Prostate gland (tissue), 2 donors: ENCODE measurements at places on chromosomes 7 and 10.

- peak; percentile 40 for DNase-seq
These were observed 399.1 kb downstream of the GATA3 start for GRCh38 chr10:8453587-8453986.

GRCh38 chr10:129690248-129691070, 223.4 kb downstream of the MGMT start:
- DNase-seq: no peak

- no peak for DNase-seq
These were observed 5.2 kb downstream of the ADAP1 start for GRCh38 chr7:949021-949934.

DNA sequence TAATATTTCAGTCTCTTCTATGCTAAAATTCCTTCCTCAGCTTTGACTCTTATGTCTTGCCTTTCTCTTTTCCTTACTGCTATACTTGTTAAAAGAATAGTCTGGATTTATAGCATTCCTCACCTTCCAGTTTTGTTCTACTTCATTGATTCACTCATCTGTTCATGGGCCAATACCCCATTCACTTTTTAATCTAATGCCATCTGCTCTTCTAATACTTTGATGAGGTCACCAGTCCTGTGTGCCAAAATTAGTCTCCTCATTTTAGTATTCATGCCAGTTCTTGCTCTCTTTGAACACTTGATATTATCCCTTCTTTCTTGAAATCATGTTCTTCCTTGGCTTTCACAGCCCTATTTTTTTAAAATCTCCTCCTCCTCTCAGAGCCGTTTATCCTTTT, 19.3 kb downstream of the STK17A start:
- no peak for DNase-seq

GRCh38 chr7:56105508-56105907, 768 bp downstream of the CHCHD2 start:
- no peak for DNase-seq

DNA sequence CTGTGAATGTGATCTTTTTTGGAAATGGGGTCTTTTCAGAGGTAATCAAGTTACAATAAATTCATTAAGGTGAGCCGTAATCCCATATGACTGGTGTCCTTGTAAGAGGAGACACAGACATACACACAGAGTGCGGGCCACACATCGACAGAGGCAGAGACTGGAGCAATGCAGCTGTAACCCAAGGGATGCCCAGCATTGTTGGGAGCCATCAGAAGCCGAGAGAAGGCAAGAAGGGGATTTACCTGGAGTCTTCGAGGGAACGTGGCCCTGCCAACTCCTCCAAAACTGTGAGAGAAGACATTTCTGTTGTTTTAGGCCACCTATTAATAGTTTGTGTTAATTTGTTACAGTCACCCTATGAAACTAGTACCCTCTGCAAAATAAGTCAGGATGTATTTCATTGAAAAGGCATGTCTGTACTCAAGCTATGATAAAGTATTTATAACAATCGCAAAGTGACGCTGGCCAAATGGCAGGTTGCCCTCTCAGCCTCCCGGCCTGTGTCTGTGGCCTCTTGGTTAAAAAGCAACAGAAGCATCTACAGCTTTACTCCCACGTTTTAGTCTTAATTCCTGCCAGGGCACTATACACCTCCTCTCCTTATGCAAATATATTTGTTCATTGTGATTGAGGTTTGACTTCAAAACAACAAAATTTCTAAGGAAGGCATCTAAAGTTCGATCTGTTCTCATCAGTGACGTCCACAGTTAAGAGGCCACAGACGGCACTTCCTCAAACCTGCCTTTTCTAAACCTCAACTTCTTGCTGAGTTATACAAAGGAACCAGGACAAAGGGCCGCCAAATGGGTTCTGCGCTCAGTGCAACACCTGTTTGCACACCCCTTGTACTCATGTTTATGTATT, 46.8 kb downstream of the HIPK2 start:
- DNase-seq: peak; percentile 40

GRCh38 chr7:79984210-79984609, 150.4 kb upstream of the GNAI1 start:
- no peak for DNase-seq

DNA sequence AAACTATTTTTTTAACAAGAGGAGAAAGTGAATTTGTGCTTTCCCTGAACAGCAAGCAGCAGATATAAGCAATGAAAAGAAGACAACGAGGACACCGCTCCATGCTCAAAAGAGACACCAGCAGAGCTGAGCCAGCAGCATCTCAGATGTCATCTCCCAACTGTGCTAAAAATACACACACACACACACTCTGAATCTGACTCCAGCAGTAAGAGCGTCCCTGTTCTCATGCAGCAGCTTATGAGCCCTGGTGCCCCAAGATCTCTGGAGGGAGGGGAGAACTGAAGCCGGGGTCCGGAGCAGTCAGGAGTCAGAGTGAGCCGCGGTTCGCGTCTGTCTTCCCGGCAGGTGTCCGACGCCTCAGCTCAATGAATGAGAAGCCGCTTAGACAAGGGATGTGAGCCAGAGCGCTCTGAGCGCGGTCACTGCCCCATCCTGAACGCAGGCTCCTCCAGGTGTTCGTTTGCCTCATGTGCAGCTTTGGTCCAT, 49.2 kb downstream of the SVIL start:
- no peak for DNase-seq

DNA sequence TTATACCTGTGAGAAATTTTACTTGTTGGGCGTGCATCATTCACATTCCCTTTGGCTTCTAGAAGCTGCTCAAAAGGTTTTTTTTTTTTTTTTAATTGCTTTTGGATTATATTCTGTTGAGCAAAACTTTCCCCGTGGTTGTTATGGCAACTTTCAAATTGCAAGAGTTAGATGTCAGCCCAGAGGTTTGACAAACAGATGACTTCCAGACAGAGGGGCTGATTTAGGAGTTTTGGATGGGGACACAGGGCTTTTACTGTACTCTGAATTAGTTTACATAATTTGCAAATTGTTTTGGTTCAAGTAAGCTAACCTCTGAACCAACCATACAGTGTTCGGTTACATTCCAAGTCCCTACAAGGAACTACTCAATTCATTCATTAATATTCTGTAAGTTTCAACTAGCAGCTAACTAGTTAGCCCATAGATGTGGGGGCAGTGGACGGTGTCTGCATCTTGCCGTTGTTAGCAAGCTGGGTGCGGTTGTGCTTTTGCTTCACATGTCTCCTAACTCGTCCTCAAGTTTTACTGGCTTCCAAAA, 66.4 kb upstream of the JAZF1 start:
- DNase-seq: no peak

GRCh38 chr10:34854147-34854601, 39.1 kb upstream of the PARD3 start:
- DNase-seq: peak; percentile 38

GRCh38 chr7:124275411-124275810, 242.5 kb upstream of the TMEM229A start:
- DNase-seq: no peak

GRCh38 chr7:102150266-102150665, 136.4 kb upstream of the SH2B2 start:
- DNase-seq: no peak

GRCh38 chr7:55536619-55537457, 35.5 kb downstream of the VOPP1 start:
- DNase-seq: no peak

- DNase-seq: peak; percentile 54
These were observed 23.4 kb downstream of the PYROXD2 start for GRCh38 chr10:98391578-98391991.

GRCh38 chr7:107879400-107880035, 11.5 kb upstream of the DLD start:
- DNase-seq: peak; percentile 39

DNA sequence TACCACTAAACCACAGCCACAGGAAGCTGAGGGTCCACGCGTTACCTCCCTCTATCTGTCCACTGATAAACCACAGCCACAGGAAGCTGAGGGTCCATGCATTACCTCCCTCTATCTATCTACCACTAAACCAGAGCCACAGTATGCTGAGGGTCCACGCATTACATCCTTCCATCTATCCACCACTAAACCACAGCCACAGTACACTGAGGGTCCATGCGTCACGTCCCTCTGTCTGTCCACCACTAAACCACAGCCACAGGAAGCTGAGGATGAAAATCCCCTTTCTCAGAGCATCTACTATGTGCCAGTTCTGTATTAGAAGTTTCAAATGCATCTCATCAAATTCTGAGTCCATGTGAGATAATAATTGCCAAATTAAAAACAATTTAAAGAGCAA, 589.3 kb downstream of the DNAJB6 start:
- DNase-seq: no peak

DNA sequence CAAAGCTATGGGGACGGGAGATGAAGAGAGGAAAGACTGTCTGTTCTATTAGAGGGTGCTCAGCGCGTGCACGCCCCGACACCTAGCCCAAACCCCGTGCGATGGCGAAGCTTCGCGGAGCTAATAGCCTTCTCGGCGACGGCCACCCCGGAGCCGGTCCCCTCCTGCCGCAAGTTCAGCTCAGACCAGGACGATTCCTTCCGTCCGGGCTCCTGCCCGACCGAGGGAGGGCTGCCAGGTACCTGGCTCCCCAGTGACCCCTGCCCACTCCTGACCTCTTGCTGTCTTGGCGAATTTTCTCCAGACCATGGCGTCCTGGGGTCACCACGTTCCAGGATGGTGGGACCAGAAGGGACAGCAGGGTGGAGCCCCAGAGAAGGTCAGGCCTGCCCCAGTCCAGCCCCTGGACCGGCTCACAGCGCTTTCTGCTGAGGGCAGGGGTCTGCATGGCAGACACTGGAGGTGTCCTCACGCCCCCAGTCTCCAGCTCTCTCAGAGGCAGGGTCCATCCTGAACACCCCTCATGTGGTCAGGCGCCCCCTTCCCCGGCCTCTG, 36.7 kb downstream of the UNCX start:
- DNase-seq: no peak

GRCh38 chr7:150959739-150960734, 18.1 kb downstream of the KCNH2 start:
- DNase-seq: no peak

GRCh38 chr7:151709141-151710038, 167.5 kb downstream of the PRKAG2 start:
- DNase-seq: no peak

DNA sequence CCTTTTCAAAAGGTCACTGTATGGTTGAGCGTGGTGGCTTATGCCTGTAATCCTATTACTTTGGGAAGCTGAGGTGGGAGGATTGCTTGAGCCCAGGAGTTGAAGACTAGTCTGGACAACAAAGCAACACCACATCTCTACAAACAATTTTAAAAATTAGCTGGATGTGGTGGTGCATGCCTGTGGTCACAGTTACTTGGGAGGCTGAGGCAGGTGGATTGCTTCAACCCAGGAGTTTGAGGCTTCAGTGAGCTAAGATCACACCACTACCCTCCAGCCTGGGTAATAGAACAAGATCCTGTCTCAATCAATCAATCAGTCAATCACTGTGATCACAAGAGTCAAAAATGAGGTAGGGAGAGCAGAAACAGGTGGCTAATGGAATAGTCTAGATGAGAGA, 97.0 kb downstream of the SUGCT start:
- no peak for DNase-seq

DNA sequence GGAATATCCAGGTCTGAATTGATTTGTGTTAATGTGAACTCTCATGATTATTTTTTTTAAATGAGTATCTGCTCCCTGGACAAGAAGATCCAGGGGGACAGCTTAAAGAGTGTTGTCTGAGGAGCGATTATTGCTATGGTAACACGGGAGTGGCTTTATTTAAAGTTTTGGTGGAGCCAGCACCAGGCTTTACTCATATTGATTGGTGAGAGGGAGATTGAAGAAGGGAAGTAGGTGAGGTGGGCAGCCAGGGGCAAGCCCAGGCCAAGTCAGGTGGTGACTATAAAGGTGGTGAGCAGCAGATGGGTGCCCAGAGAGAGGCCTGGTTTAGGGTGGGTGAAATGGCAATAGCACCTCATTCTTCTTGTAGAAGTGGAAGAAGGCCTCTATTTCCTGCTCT, 10.2 kb upstream of the AGR2 start:
- DNase-seq: no peak

DNA sequence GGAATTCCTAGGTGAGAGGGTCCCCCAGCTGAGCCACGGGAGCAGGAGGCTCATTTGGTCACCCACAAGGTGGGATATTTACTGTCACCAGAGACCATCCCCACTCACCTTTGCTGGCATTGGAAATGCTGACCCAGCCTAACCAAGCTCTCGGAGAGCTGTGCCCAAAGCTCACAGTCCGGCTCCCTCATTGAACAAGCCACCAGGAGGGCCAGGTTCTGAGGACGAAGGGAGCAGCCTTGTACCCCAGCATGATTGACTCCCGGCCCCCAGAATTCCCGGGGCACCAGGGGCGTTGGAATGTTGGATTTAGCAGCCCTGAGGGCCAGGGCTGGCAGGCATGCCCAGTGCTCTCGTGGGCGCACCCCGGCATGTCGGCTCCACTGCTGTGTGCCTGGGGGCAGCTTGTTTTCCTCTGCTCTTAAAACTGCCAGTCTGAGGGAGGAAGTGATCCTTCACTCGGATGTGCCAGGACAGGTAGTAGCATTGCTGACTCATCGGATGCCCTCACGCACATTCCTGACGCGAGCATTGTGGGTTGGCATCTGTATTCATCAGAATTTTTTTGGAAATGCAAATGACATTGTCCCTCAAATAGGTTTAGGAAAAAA, 23.3 kb downstream of the CLIP2 start:
- DNase-seq: peak; percentile 74

- no peak for DNase-seq
These were observed 31.0 kb downstream of the PWWP2B start for GRCh38 chr10:132427939-132428367.

- no peak for DNase-seq
These were observed 6.6 kb downstream of the VPS50 start for GRCh38 chr7:93238748-93239147.

GRCh38 chr7:28958235-28958979, at the start of gene TRIL:
TSS of gene TRIL (minus strand) at chr7:28958330. CDS start at chr7:28958046, 284 bp downstream.
- peak; percentile 54 for DNase-seq

DNA sequence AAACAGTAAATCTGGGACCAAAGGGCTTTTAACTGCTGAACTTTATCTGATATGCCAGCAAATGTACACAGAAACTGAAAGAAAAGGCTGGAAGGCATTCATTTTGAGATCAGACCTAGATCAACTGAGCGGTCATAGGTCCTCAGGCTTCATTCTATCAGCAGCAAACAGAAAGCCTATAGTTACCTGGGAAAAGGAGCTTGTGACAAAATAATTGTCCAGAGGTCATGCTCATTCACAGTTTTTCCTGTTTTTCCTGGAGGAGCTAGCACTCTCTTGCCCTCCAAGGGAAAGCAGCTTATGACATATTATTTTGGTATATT, 320.2 kb downstream of the AHR start:
- DNase-seq: no peak

- DNase-seq: no peak
These were observed 5.1 kb upstream of the SLC16A12 start for GRCh38 chr10:89540420-89540949.

GRCh38 chr10:123858907-123859652, 32.5 kb downstream of the CPXM2 start:
- no peak for DNase-seq

GRCh38 chr10:100655760-100656421, 89.5 kb upstream of the PAX2 start:
- DNase-seq: no peak
